ENCODE measurements at places on chromosomes 5 and 9.

- DNase-seq: no peak
Measured at GRCh38 chr9:128657796-128658195, 1.1 kb upstream of the DYNC2I2 start.

DNA sequence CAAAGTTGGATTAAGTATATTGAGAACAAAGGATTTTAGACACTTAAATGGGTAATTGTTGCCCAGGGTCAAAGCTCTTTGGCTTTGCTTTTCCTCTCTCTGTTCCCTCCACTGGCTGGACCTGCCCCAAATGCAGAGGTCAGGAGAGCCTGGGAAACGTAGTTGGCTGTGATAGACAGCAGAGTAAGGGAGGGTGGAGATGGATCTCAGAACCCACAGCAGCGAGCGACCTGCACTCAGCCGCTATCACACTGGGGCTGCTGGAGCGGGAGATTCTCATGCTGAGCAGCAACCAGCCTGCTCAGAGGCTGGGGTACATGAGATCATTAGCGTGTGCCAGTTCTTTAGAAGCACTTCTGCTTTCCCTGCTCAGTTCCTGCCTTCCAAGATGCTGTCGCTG, 71.8 kb upstream of the TTC23L start:
- DNase-seq: no peak

GRCh38 chr9:109994141-109994540, 213.8 kb downstream of the C9orf152 start:
- no peak for DNase-seq

DNA sequence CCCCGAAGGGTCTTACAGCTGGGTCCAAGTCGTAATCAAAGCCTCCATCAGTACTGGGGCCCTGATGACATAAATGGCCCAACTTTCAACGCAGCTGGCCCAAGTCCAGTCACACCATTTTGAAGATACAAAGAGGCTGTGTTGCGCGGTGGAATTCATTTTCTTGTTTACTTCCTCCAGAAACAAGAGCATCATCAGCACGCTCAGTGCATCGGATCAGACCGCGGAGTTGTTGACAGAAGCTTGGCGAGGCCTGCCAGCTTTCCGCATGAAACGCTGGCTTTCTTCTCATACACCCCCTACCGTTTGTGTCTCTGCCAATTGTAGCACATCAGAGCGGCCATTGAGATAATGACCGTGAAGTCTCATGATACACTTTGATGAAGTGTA, 101.7 kb upstream of the SPATA31D4 start:
- no peak for DNase-seq

- DNase-seq: no peak
Measured at GRCh38 chr9:89603767-89604665, 796 bp upstream of the GADD45G start.

DNA sequence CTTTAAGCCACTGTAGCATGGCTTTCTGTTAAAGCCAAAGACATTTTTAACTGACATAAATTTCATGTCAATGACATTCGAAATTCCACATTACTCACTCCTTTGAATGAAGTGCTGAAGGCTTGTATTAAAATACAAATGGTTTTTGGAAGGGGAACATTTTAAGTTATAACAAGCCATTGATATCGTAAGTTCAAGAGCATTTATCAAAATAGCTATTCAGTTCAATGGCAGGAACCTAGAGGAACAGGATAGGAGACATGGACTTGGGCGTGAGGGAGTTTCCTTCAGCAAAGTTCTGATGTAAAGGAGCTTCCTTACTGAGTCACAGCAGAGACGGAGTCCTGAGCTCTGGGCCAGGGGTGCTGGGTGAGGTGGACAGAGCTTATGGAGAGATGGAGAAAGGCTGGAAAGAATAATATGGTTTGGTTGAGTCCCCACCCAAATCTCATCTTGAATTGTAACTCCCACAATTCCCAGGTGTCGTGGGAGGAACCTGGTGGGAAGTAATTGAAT, 631.8 kb downstream of the BNC2 start:
- DNase-seq: no peak

DNA sequence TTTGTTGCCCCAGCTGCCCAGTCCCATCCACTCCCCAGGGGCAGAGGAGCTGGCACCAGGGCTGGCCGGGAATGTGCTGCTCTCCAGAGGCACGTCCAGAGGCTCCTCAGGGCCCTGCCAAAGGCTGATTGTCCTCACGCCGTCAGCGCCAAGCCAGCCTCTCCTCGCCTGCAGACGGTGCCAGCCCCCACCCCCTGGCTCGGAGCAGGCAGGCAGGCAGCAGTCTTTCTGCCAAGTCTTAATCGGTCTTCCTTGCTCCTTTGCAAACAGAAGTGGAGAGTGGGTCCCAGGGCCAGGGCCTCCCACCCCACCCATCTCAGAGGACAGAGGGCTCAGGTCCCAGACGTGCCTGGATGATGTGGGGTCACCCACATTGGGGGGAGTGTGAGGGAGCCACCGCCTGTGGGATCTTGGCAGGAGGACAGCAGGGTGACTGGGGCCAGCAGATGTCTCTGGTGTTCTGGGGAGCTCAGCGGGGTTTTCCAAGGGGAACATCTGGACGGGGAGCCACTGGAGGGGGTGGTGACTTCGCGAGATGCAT, 36.3 kb downstream of the FAM163B start:
- DNase-seq: no peak

DNA sequence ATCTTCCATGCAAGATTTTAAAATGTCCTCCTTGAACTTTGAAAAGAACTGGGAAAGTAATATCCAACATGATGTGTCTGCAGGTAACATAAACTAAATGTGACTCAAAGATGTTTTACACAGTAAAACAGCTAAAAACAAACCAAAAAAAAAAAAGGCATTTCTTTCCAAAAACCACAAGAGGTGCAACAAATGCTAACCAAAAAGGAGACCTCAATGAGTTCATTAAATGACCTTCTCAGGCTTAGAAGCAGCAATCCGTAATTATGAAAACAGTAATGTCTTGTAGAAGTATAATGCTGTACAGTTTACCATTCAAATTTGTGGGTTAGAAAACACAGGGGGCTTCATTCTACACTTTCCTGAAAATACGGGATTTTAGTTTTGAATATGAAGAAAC, 2.5 kb downstream of the RNF145 start:
- no peak for DNase-seq

DNA sequence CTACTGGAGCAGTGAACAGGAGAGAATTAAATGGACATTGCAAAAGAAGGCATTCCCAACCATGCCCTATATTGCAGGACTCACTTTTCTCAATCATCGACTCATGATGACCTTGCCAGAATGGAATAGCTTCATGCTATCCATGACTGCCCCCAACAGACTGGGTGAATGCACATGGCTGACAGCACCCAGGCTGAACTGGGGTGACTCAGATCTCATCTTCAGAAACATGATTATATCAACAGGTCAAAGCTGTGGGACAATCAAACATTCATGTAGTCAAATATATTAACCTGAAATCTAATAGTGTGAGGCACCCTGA, 34.7 kb upstream of the MIER3 start:
- no peak for DNase-seq

- DNase-seq: no peak
Measured at GRCh38 chr5:144467792-144468191, 297.1 kb downstream of the KCTD16 start.

DNA sequence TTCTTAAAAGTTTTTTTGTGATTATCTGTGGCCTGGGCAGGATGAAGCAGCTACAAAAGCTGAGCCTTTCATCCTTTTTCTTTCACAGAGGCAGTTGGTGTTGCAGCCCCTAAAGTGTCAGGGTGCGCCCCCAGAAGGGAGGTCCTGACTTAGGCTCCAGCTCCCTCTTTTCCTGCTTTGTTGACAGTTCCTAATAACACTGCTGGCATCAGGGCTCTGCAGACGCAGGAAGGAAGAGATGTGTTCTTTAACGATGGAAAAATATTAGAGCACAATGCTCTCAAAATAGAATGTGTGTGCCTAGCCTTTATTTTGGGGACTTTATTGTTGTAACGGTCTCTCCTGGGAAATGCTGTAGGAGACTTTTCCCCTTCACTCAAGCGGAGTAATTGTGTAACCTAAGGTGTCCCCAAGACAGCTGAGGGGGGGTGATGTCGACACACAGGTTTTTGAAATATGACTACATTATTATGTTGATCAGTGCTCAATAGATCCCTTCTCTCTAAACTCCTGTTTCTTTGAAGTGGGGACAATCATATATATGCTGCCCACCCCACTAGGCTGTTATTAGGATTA, 135.6 kb downstream of the SEMA6A start:
- no peak for DNase-seq

- DNase-seq: no peak
Measured at GRCh38 chr5:68968429-68968828, 125.4 kb upstream of the SLC30A5 start.

- no peak for DNase-seq
Measured at GRCh38 chr5:151084363-151084762, 3.5 kb upstream of the TNIP1 start.

- DNase-seq: no peak
Measured at GRCh38 chr9:98686961-98687855, 21.5 kb downstream of the GABBR2 start.

GRCh38 chr9:90834828-90835595, 33.4 kb downstream of the SYK start:
- DNase-seq: no peak

DNA sequence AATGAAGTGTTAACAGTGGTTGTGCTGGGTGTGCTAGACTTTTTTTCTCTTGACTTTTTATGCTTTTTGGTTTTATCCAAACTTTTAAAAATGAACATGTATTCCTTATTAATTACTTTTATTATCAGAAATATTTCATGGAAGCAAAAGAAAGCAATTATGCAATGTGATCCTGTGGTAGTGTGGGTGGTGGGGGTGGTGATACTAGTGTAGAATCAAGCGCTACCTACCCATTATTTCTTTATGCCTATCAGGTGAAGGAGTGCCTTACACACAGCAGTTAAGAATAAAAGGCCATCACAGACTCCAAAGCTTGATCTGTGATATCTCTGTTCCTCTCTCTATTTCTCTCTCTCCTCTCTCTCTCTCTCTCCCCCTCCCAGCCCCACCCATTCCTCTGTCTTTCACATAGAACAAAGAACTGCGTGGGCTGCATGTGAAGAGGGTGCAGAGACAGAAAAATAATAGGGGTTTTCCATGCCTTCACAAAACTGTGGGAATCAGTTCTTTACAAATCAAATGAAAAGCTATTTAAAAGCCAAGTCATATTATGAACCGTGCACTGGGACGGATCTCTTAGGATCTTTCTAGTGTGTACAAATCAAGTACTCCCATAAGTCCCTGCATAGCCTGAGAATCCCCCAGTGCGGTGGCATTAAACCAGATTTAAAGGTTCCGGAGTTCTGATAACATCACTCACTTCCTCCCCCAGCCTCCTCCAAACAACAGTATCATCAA, 351.2 kb downstream of the RAB3C start:
- no peak for DNase-seq

- DNase-seq: no peak
Measured at GRCh38 chr9:13677801-13678200, 398.3 kb upstream of the MPDZ start.

Data from activated CD8-positive, alpha-beta memory T cell treated with anti-CD3 and anti-CD28 coated beads for 1 hour (primary cell).